ENCODE measurements at places on chromosomes 5 and 9.

DNA sequence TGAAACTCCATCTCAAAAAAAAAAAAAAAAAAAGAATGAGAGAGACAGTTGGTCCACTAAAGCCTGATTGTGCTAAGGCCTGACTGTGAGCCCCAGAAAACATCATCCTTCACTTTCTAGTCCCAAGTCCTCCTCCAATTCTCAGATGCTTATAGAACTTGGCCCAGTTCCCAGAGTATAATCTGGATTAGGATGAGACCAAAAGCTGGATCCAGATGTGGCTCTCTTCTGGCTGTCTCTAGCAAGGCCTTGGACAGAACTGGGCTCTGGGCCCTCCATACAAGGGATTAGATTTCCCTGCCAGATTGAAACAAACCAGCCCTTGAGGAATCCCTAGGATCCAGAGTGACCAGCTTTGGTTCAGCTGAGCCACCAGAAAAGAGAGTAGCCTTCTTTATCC lies 98.4 kb upstream of the ZNF366 start:
- DNase-seq: no peak
- no peaks in the 10 kb centered on the region for H3K36me3 ChIP-seq
- no peaks in the 10 kb centered on the region for H3K27me3 ChIP-seq
- H3K27ac ChIP-seq: no peak overlapping the region
- no peak overlapping the region for H3K4me3 ChIP-seq

DNA sequence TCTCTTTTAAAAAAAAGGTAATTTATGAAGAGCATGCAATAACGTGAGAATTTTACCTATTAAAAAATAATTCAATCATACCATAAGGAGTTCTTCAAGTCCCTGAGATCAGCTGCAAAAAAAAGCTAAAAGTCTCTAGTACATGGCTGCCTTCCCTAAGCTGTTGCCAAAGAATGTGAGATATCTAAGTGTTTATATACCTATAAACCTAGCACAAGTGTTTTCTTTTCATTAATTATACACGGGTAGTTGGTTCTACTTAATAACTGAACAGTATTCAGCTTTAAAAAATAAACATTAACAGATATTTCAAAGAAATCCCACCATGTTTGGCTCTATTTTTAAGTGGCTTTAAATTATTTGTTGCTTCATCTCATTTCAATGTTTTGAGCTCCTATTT lies 25.9 kb downstream of the FNBP1 start:
- no peak for DNase-seq
- no peak overlapping the region for H3K4me3 ChIP-seq
- H3K27me3 ChIP-seq: no peaks in the 10 kb centered on the region

DNA sequence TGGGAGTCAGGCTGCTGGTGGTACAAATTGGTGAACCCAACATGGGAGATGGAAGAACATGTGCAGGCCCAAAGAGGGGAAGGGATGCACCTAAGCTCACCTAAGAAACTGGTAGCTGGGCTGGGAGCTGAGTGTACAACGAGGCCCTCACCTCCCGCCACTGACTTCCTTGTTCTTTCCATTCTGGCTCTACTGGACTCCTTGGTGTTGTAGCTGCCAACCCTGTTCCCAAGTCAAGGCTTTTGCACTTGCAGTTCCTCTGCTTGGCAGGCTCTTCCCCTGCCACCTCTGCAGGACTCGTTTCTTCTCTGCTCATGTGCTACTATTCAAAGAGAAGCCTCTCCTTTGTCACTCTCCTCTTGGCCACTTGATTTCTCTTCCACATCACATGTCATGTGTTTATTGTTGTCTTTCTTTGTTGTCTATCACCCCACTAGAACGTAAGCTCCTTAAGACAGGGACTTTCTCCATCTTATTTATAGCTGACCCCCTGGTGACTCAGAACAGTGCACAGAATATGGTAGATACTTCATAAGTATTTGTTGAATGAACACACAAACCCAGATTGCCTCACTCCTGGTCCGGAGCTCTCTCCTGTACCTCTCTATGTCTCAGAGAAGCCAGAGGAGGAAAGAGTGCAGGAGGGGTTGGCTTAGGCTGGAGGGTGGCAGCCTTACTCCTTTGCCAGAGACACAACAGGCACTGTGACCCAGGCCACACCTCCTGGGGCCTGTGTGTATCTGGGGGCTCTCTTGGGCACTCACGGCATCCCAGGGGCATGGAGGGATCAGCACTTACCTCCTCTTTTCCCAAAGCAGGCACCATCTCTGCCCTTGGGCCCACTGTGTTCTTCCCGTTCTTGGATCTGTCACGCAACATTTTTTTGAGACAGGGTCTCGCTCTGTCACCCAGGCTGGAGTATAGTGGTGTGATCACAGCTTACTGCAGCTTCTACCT lies 5.2 kb upstream of the SPINK4 start:
- H3K4me1 ChIP-seq: no peaks in the 10 kb centered on the region
- no peak overlapping the region for H3K4me3 ChIP-seq
- H3K27ac ChIP-seq: peak overlapping the region; percentile 82
- DNase-seq: no peak
- no peaks in the 10 kb centered on the region for H3K36me3 ChIP-seq

DNA sequence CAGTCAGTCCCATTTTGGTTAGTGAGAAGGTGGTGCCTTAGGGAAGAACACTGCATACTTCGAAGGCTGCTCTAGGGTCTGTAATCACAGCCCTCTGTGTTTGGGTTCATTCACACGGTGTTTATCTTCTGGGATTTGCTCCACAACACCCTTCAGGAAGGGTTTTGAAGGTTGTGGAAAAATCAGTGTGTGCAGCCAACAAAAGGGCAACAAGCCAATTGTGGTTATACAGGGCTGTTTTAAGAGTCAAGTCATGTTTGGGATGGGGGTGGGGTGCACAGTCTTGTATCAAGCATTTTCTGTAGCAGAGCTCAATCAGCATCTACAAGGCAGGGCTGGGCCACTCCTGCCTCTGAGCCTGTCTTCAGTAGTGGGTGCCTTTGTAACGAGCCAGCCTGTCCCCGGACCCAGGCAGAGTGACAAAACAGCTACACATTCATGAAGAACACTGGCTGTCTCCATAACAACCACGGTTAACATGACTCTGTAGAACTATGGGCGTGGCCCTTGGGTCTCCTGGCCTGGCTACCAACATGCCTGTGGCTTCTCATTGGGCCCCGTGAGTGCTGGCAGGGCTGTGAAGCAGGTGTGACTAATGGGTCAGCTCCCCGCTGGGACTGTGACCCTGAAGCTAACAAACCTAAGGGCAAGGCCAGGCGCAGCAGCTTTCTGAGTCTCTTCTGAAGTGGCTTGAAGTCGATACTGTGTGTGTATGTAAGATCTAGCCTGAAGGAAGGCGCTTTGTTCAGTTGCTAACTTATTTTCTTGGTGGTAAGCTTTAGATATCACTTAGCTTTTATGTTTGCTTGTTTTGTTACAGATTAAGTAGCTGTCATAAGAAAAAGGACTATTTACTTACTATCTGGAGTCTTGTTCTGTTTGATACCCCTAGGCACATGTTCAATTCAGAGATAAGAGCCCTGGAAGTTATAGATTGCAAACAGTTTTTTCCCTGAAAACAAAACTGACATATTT lies 27.9 kb upstream of the GOLM1 start:
- H3K4me3 ChIP-seq: no peak overlapping the region
- no peaks in the 10 kb centered on the region for H3K4me1 ChIP-seq
- no peaks in the 10 kb centered on the region for H3K36me3 ChIP-seq
- peak; percentile 85 for DNase-seq
- H3K27ac ChIP-seq: peak overlapping the region; percentile 85

- no peaks in the 10 kb centered on the region for H3K36me3 ChIP-seq
- H3K4me1 ChIP-seq: no peaks in the 10 kb centered on the region
- H3K4me3 ChIP-seq: no peak overlapping the region
- no peaks in the 10 kb centered on the region for H3K27me3 ChIP-seq
Measured at GRCh38 chr5:77847129-77847460, 71.0 kb upstream of the TBCA start.

- no peak overlapping the region for H3K4me3 ChIP-seq
- H3K36me3 ChIP-seq: no peaks in the 10 kb centered on the region
- H3K27me3 ChIP-seq: no peaks in the 10 kb centered on the region
- no peaks in the 10 kb centered on the region for H3K4me1 ChIP-seq
- no peak overlapping the region for H3K27ac ChIP-seq
Measured at GRCh38 chr9:106596984-106597383, 266.0 kb upstream of the ZNF462 start.

GRCh38 chr5:156331181-156331580 lies 4.2 kb downstream of the SGCD start:
- no peaks in the 10 kb centered on the region for H3K4me1 ChIP-seq
- no peaks in the 10 kb centered on the region for H3K36me3 ChIP-seq
- DNase-seq: no peak
- H3K4me3 ChIP-seq: no peak overlapping the region

DNA sequence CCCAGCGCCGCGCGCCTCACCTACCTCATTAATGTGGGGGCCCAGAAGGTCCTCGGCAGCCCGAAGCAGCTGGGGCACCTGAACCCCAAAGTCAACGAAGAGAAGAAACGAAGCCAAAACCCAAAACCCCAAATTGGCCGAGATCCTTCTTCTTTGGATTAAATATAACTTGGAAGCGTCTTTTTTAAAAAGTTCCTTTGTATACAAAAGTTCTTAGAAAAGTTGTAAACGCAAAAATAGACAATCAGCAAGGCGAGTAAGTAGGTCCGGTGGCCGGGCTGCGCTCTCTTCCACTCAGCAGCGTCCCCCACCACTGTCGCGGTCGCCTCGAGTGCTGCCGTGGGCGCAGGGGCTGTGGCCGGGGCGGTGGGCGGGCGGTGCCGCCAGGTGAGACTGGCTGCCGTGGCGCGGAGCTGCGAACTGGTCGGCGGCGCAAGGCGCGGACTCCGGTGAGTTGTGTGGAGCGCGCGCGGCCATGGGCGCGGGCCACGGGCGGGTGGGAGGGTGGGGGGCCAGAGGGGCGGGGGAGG lies 360 bp downstream of the KLF4 start:
- H3K27me3 ChIP-seq: no peaks in the 10 kb centered on the region
- no peaks in the 10 kb centered on the region for H3K4me1 ChIP-seq
- peak overlapping the region; percentile 81 for H3K27ac ChIP-seq
- H3K4me3 ChIP-seq: peak overlapping the region; percentile 93
- no peaks in the 10 kb centered on the region for H3K36me3 ChIP-seq

DNA sequence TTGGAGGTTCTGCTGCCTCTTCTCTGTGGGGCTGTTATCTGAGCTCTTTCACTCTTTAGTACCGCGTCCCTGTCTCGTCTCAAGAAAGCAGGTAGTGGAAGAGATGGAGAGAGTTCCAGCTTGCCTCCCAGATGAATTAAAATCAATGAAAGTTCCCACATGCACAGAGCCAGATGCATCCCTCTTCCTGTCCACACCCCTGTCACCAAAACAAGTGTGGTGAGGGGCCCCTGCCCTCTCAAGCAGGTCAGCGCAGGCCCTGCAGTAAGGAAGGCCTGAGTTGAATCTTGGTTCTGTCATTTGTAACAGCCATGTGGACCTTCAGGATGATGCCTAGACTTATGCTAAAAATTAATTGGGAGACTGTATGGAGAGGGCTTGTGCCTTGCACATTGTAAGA lies 26.9 kb downstream of the GALNT10 start:
- no peak for DNase-seq
- H3K36me3 ChIP-seq: no peaks in the 10 kb centered on the region
- no peaks in the 10 kb centered on the region for H3K27me3 ChIP-seq
- no peak overlapping the region for H3K27ac ChIP-seq
- no peaks in the 10 kb centered on the region for H3K4me1 ChIP-seq

GRCh38 chr9:137389428-137389746 lies 33.6 kb downstream of the EXD3 start:
- no peak for DNase-seq
- H3K4me3 ChIP-seq: no peak overlapping the region
- no peaks in the 10 kb centered on the region for H3K4me1 ChIP-seq
- no peaks in the 10 kb centered on the region for H3K36me3 ChIP-seq
- no peaks in the 10 kb centered on the region for H3K27me3 ChIP-seq
- no peak overlapping the region for H3K27ac ChIP-seq

DNA sequence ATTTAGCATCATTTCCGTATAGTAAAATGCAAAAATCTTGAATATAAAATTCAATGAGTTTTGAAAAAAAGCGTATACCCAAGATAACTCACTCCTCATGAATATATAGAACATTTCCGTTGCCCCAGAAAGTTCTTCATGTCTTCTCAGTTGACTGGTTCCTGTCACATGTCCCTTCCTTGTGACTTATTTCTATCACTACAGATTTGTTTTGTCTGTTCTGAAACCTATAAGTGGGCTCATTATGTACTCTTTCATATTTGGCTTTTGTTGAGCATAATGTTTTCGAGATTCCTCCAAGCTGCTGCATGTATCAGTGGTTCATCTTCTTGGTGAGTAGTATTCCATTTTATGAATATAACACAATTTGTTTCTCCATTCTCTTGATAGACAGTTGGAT lies 11.0 kb upstream of the HACD4 start:
- H3K4me3 ChIP-seq: no peak overlapping the region
- DNase-seq: no peak
- no peak overlapping the region for H3K27ac ChIP-seq

GRCh38 chr9:115192835-115193525 lies 75.0 kb upstream of the TNC start:
- no peaks in the 10 kb centered on the region for H3K27me3 ChIP-seq
- no peak overlapping the region for H3K4me3 ChIP-seq
- DNase-seq: no peak
- no peaks in the 10 kb centered on the region for H3K4me1 ChIP-seq
- no peaks in the 10 kb centered on the region for H3K36me3 ChIP-seq

GRCh38 chr9:72390907-72391306 lies 25.9 kb upstream of the ZFAND5 start:
- H3K27me3 ChIP-seq: no peaks in the 10 kb centered on the region
- no peak for DNase-seq
- no peaks in the 10 kb centered on the region for H3K36me3 ChIP-seq
- no peak overlapping the region for H3K4me3 ChIP-seq

- DNase-seq: no peak
- H3K27ac ChIP-seq: no peak overlapping the region
- H3K27me3 ChIP-seq: no peaks in the 10 kb centered on the region
- no peaks in the 10 kb centered on the region for H3K4me1 ChIP-seq
- H3K36me3 ChIP-seq: no peaks in the 10 kb centered on the region
- H3K4me3 ChIP-seq: no peak overlapping the region
Measured at GRCh38 chr9:137064027-137064879, 6.1 kb downstream of the SAPCD2 start.

DNA sequence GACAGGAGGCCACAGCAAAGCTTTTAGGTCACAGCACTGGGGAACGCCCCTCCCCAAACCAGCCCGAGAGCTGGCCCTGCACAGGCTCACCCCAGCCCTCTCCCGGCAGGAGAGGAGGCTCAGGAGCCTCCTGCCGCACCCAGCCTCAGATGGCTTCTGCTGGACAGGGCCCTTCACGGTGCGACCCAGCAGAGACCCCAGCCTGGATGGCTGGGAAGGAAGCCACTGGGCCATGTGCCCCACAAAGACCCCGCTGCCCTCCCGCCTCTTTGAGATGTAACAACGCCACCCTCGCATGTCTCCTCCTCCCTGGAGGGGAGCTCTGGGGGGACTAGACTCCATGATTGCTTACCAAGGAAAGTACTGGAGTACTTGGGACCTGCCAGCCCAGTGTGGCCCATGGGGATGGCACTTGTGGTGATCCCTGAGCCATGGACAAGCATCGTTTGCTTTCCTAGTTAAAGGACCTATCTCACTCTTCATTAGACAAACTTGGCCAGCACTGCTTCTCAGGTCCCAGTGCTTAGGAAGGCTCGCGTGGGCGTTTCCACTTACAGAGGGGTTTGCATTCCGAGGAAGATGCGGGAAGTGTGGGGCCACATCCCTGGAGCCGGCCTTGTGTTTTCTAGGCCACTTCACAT lies 9.0 kb downstream of the MYMK start:
- no peaks in the 10 kb centered on the region for H3K27me3 ChIP-seq
- H3K36me3 ChIP-seq: no peaks in the 10 kb centered on the region
- no peak overlapping the region for H3K27ac ChIP-seq
- H3K4me1 ChIP-seq: no peaks in the 10 kb centered on the region
- DNase-seq: no peak
